Adipose tissue (tissue), 3 donors: ENCODE measurements at places on chromosomes 2 and 18. TPM values are rescaled to one million over a fixed set of nuclear protein-coding genes. Genes with fewer than 3 reads are reported as not detected.

SLC30A3 gene
- 0.22 TPM for polyA plus RNA-seq

HOXD10 gene
- 0.76 TPM for polyA plus RNA-seq

CDC42EP3 gene
- 13.2 TPM for polyA plus RNA-seq

ARHGAP25 gene
- 1.4 TPM for polyA plus RNA-seq

PPP1R1C gene
- polyA plus RNA-seq: 0.45 TPM

LHCGR gene
- not detected for polyA plus RNA-seq

ANKRD30BL gene
- polyA plus RNA-seq: not detected

ONECUT2 gene
- polyA plus RNA-seq: 0.09 TPM

COL4A4 gene
- polyA plus RNA-seq: 1.6 TPM

SPTBN1 gene
- 183 TPM for polyA plus RNA-seq

ALLC gene
- not detected for polyA plus RNA-seq

CLIP4 gene
- polyA plus RNA-seq: 20.4 TPM

CPLX4 gene
- polyA plus RNA-seq: not detected

MAP3K19 gene
- not detected for polyA plus RNA-seq
